Left cardiac atrium (tissue), 4 donors: ENCODE measurements at places on chromosomes 11 and 22.

DNA sequence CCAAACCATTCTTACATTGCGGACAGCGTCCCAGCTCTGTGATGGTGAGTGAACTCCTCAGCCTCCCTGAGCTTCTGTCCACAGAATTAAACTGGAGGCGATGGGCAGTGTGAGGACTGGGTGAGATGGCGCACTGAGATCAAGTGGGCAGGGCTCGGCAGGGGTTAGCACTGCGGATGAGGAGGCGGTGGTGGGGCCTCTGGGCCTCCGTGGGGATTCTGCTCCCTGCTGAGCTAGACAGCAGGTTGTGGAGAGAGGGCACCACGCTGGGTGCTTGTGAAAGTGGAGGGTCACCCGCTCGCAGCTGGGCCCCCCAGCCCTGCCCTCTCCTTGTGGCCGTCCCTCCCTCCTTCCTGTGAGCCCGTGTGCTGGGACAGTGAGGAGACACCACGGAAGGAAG is 25.6 kb upstream of the PARVG start:
- DNase-seq, result no peak

GRCh38 chr11:126943316-126943715 is 57.3 kb downstream of the KIRREL3 start:
- no peak for DNase-seq

DNA sequence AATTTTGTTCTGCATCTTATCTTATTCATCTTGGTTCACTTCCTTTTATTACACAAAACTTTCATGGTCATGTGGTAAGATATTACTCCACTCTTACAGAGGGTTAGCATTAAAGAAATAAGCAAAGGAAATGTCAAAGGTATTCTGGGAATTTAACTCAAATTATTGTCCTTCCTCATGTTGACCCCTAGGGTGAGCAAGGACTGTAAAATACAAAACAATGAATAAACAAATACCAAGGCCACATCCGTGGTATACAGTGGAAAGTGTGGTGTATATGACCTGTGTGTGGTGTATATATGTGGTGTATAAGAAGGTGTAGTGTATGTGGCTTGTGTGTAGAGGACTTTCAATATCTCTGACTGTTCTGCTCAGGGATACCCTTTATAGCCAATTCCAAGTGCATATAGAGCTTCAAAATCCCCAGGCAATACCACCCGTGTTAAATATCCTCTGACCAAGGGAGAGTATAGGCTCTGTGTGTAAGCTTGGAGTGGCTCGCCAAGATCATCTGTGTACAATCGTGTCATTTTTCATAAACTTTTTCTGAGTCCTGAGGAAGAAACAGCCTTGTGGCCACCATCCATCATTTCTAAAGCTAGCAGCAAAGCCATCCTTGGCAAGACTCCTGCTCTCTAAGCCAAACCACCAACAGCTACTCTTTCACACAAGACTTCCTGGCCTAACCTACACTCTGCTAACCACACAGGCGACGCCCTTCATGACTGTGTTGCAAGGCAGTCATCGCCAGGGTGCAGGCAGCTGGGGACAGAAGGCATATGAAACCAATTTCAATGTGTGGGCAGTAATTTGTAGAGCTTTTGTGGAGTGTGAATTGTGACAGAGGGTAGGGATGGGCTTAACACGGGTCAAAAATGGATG is 548.0 kb downstream of the ETS1 start:
- DNase-seq, result peak; percentile 33

DNA sequence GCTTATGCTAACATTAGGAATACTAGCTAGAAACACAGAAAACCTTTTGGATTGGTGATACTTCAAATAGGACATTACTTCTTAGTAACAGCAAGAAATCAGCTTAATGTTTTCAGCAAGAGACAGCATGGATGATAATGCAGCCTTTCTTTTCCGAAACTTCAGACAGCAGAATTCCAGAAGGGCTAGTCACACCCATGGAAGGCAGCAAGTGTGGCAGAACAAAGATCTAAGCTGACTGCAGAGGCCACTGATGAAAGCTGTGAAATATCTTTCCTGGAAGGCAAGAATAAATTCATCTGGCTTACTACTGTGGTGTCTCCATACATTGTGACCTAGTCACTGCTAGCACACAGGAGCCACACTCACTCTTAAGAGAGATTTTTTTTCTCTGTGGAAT is 100.3 kb downstream of the CCDC83 start:
- no peak for DNase-seq

GRCh38 chr22:27995801-27996528 is 76.9 kb upstream of the PITPNB start:
- DNase-seq, result peak; percentile 16

DNA sequence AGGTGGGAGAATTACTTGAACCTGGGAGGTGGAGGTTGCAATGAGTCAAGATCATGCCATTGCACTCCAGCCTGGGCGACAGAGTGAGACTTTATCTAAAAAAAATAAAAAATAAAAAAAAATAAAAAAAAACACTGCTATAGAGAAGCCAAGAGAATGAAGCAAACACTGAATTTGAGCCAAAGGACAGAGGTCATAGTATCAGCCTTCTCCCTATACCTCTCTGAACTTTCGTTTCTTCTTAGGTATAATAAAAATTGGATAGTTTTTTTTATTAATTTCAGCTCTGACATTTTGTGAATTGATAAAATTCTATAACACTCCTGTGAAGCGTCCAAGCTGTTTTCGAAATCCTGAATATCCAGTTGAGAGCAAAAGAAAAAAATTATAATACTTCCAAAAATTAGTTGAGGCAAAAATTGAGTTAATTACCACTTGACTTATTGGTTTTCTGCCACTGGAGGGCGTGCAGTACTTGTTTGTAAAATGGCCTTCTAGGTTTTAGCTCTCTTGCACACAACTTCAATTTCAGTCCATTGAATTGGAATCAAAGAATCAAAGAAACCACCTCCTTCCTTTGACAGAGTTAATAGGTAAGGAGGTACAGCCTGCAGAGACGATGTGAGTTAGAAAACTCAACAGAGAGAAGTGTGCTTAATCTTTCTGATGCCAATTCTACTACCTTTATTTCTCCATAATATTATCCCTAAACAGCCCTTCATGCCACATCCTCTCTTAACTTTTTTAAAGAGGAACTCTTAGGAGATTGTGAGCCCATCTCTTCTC is 143.2 kb downstream of the BBOX1 start:
- DNase-seq, result peak; percentile 46

DNA sequence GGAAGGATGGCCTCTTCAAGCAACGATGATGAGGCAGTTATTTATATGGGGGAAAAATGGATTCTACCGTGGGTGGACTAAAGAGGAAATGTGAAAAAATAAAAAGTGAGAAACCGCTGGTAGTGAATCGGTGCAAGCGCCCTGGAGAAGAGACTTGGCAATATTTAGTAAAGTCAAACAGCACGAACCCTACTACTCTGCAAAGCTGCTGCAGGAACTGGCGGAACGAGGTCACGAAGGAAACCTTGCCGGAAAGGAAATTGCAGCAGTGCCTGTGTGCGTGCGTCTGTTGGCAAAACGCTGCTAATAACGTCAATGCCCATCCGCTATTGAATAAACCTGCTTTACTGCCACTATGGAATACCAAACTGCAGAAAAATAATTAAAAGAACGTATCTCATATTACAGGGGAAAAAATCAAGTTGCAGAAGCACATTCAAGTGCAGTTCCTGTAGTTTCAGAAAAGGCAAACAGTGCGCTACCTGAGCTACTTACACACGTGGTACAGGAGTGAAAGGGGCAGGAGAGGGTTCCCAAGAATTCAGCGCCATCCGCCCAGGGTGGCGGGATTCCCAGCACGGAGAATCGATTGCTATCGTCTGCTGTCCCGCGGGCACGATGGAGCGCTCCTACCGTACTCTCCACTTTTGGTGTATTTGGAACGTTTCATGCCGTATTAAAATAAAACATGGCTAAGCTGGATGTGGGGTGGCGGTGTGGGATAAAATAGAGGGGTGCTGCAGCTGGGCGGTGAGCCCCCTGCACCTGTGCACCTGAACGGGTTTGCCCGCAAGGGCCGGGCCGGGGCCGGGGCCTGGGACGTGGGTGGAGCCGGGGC is 585 bp upstream of the NADSYN1 start:
- DNase-seq, result peak; percentile 61

- peak; percentile 69 for DNase-seq
Measured at GRCh38 chr11:115503083-115503885, 931 bp downstream of the CADM1 start.

- no peak for DNase-seq
Measured at GRCh38 chr11:66739983-66740382, 11.0 kb upstream of the SPTBN2 start.

GRCh38 chr11:32310214-32310601 is 125.1 kb downstream of the WT1 start:
- DNase-seq, result no peak

- DNase-seq, result peak; percentile 40
Measured at GRCh38 chr11:130449310-130449990, 1.0 kb downstream of the ADAMTS15 start.

- DNase-seq, result no peak
Measured at GRCh38 chr11:38530226-38530625, 1932.2 kb upstream of the RAG2 start.
